ENCODE measurements at places on chromosomes 6 and 20. TPM values are rescaled to one million over a fixed set of nuclear protein-coding genes. Genes with fewer than 3 reads are reported as not detected.

DTNBP1 gene
- 18.6 TPM for total RNA-seq

TRIM31 gene
- 221 TPM for total RNA-seq

RHAG gene
- total RNA-seq: not detected

SLC17A1 gene
- total RNA-seq: not detected

CNKSR3 gene
- total RNA-seq: 22.5 TPM

MUC21 gene
- total RNA-seq: not detected

DNA sequence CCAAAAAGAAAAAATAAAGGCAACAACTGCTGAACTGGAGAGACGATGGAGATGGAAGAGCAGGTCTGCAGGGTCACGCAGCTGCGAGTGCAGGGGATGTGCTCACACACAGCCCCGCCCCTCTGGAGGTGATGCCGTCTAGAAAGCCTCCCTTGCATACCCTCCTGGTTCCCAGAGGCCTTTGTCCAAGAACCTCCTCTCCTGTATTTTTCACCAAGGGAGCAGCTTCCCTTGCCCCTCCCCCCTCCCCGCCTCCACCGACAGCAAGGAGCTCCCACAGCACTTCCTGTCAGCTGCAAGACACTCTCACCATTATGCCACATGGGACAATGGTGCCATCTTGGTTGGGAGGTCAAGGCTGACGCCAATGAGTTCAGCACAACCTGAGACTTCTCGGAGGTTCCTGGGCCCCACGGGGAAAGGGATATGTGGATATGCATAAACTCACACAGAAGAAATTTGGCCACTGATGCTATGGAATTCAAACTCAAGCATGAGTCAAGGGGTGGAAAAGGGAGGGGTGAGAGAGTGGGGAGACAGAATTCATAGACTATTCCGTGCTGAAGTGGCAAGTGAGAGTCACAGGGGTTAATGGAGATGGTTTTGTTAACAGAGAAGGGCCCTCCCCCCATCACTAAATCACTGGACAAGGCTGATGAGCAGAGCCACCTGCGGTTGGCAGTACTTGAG lies 132.9 kb downstream of the SCML4 start:
- DNase-seq: no peak
- H3K36me3 ChIP-seq: no peaks in the 10 kb centered on the region
- no peaks in the 10 kb centered on the region for H3K4me1 ChIP-seq

DNA sequence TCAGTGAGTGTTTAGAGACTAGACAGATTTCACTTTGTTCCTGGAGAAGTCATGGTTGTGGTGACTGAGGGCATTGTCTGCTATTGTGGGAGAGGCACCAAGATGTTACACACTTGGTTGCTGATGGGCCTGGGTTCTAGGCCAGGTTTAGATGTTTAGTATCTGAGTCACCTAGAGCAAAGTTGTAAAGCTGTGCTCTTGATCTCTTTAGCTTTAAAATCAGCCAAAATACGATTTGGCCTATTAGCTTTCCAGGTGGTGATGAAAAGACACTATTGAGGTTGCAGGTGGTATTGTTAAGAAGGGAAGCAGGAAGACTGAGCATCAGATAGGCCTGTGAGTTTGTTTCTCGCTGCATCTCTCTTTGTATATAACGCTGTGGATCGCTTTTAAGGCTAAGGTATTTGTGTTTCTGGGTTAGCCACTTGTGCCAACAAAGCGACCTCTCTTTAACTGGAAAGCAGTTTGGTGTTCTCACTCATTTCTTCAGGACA lies 48.6 kb downstream of the FOXO3 start:
- DNase-seq: no peak
- H3K27ac ChIP-seq: peak overlapping the region; percentile 74

GRCh38 chr6:28218312-28219248 lies 6.5 kb upstream of the ZSCAN9 start:
- H3K4me3 ChIP-seq: peak overlapping the region; percentile 66
- peaks cover 33% of the 10 kb centered on the region for H3K27me3 ChIP-seq
- no peaks in the 10 kb centered on the region for H3K4me1 ChIP-seq
- no peaks in the 10 kb centered on the region for H3K36me3 ChIP-seq
- H3K27ac ChIP-seq: peak overlapping the region; percentile 45

GRCh38 chr6:157184202-157185015 lies 138.9 kb downstream of the TMEM242 start:
- H3K4me1 ChIP-seq: peaks cover 38% of the 10 kb centered on the region
- peak; percentile 81 for DNase-seq
- H3K4me3 ChIP-seq: peak overlapping the region; percentile 26
- H3K27ac ChIP-seq: no peak overlapping the region

- no peaks in the 10 kb centered on the region for H3K27me3 ChIP-seq
- H3K4me3 ChIP-seq: no peak overlapping the region
- no peak overlapping the region for H3K27ac ChIP-seq
- no peaks in the 10 kb centered on the region for H3K4me1 ChIP-seq
Measured at GRCh38 chr6:82006027-82006738, 241.4 kb downstream of the IBTK start.

- H3K4me3 ChIP-seq: no peak overlapping the region
- peaks cover 4% of the 10 kb centered on the region for H3K4me1 ChIP-seq
- H3K27ac ChIP-seq: no peak overlapping the region
- no peaks in the 10 kb centered on the region for H3K36me3 ChIP-seq
Measured at GRCh38 chr6:79231101-79231500, 3.4 kb downstream of the HMGN3 start.

DNA sequence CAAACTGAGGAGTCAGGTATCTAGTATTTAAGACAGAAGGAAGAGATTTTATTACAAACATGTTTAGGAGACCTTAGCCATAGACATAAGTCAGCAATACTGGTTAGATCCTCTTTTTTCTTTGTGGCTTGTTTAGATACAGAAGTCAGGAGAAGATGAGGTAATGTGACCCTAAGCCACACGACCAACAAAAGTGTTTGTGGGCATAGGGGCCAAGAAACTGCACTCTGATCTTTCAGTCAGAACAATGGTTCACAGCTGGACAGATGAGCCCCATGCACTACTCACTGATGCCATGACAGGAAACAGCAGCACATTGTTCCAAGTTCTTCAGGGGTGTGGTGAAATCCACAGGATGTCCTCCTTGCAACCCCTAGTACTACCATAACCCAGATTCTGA lies 238.5 kb upstream of the RAB32 start:
- no peaks in the 10 kb centered on the region for H3K36me3 ChIP-seq
- DNase-seq: no peak
- no peaks in the 10 kb centered on the region for H3K27me3 ChIP-seq

GRCh38 chr20:9068233-9068801 lies 570 bp upstream of the PLCB4 start:
- no peaks in the 10 kb centered on the region for H3K36me3 ChIP-seq
- H3K4me3 ChIP-seq: peak overlapping the region; percentile 85
- peak overlapping the region; percentile 84 for H3K27ac ChIP-seq

DNA sequence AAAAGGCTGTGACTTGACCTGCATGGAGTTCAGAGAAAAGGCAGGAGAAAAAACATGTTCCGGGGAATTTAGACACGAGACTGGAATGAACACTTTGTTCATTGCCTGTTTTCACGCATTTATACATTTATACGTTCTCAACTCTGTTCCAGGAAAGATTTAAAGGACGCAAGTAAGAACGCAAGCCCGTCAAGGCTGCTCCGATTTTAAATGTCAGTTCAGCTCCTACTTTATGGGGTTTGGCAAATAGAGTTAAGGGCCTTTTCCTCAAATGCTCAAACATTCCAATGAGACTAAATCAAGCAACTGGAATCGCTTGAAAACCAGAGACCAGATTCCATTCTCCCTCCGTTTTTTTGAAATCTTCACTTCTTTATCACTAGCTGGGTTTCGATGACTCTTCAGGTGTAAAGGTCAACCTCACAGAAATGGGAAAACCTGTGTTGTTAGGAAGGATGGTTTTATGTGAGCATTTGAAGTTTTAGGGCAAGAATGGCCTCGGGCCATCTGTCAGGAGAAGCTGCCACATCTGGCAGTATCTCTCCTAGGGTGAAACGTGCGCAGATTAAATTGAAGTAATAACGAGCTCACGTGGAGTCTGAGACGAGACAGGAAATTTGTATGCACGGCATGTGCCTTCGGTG lies 24.9 kb downstream of the TTLL2 start:
- H3K27me3 ChIP-seq: no peaks in the 10 kb centered on the region
- peak overlapping the region; percentile 54 for H3K4me3 ChIP-seq
- H3K36me3 ChIP-seq: no peaks in the 10 kb centered on the region
- H3K4me1 ChIP-seq: peaks cover 18% of the 10 kb centered on the region
- DNase-seq: no peak
- peak overlapping the region; percentile 71 for H3K27ac ChIP-seq

- no peak overlapping the region for H3K4me3 ChIP-seq
- H3K27ac ChIP-seq: no peak overlapping the region
- no peaks in the 10 kb centered on the region for H3K27me3 ChIP-seq
- no peak for DNase-seq
Measured at GRCh38 chr20:50666709-50667298, 24.5 kb downstream of the RIPOR3 start.

Measured in transverse colon (tissue), 4 donors.